CD14-positive monocyte (primary cell): ENCODE measurements at places on chromosomes 5 and 9. TPM values are rescaled to one million over a fixed set of nuclear protein-coding genes. Genes with fewer than 3 reads are reported as not detected.

DNA sequence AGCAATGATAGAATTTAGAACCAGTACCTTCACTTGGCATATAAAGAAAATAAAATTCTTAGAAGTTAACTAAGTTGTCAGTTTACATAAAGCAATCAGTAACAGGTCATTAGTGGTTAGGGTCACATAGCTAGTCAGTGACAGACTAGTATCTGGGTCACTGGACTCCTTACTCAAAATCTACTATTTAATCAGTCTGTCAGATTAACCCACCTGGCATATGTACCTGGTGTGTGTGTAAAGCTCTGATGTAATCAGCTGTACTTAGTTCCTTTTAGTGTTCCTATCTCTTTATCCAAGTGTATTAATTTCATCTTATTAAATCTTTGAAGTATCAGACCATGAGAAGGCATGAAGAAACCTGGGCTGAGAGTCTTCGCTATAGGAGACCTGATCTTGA lies 7.3 kb downstream of the CEP78 start:
- H3K36me3 ChIP-seq = peaks cover 55% of the 10 kb centered on the region
- no peaks in the 10 kb centered on the region for H3K4me1 ChIP-seq
- no peak overlapping the region for H3K4me3 ChIP-seq
- no peaks in the 10 kb centered on the region for H3K27me3 ChIP-seq
- H3K27ac ChIP-seq = no peak overlapping the region
- DNase-seq = no peak

- H3K4me1 ChIP-seq = peaks cover 6% of the 10 kb centered on the region
- no peak for DNase-seq
- no peaks in the 10 kb centered on the region for H3K36me3 ChIP-seq
- no peak overlapping the region for H3K27ac ChIP-seq
- no peak overlapping the region for H3K4me3 ChIP-seq
- H3K27me3 ChIP-seq = no peaks in the 10 kb centered on the region
These were observed 4.7 kb downstream of the FAM200C start for GRCh38 chr5:160395111-160395510.

DNA sequence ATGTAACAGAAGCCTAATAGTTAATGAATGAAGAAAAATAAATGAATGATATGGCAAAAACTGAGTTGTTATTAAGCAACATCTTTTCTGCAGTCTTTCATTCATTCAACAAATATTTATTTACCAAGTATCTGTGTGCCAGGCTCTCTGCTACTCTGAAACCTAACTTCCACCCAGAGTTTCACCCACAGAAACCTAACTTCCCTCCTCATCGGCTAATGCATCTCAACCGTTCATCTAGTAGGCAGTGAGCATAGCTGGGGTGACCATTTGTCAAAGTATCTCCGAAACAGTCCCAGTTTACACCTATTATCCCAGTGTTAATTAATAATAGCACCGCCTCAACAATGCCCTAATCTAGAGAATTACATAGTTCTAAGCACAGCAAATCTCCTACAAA lies 1.5 kb downstream of the TTC39B start:
- H3K27me3 ChIP-seq = peaks cover 9% of the 10 kb centered on the region
- H3K27ac ChIP-seq = no peak overlapping the region
- H3K36me3 ChIP-seq = no peaks in the 10 kb centered on the region
- H3K4me3 ChIP-seq = peak overlapping the region; percentile 75

DNA sequence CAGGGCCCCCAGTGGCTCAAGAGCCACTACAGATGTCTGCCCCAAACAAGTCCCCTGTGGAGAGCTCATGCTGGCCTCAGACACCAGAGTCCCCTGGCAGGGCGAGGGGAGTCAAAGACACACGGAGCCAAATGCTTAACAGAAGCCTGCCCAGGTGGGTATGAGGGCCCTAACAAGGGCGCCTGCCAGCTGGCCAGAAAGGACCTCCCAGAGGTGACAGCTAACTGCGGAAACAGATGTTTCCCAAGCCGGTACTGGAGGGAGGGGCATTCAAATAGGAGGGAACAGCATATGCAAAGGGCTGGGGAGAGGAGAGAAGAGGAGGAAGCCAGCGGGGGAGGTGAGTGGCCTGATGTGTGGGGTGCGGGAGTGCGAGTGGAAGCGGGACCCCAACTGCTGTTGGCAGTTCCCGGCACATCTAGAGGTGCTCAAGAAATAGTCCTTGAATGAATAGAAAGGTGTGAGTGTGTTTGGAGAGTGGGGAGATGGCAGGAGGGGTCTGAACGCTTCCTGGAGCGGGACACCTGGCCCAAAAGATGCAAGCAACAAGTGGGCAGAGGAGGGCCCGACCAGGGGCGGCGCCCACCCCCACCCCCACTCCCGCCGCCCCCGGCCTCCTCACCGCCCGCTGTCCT lies 824 bp downstream of the MXD3 start:
- DNase-seq = peak; percentile 51
- peak overlapping the region; percentile 68 for H3K27ac ChIP-seq
- H3K4me1 ChIP-seq = peaks cover 73% of the 10 kb centered on the region
- peaks cover 7% of the 10 kb centered on the region for H3K36me3 ChIP-seq

C6 gene
- not detected for polyA plus RNA-seq

STPG3 gene
- not detected for polyA plus RNA-seq

GRCh38 chr5:128338649-128339048 lies 199.4 kb downstream of the FBN2 start:
- DNase-seq = no peak
- H3K27me3 ChIP-seq = no peaks in the 10 kb centered on the region
- no peak overlapping the region for H3K4me3 ChIP-seq

MTAP gene
- polyA plus RNA-seq = 3.8 and 7.4 TPM in 2 replicates

WDR38 gene
- polyA plus RNA-seq = not detected

GRCh38 chr5:58153255-58153654 lies 306.6 kb downstream of the PLK2 start:
- H3K36me3 ChIP-seq = no peaks in the 10 kb centered on the region
- H3K4me3 ChIP-seq = no peak overlapping the region
- H3K27ac ChIP-seq = no peak overlapping the region
- no peaks in the 10 kb centered on the region for H3K27me3 ChIP-seq
- DNase-seq = no peak

DNA sequence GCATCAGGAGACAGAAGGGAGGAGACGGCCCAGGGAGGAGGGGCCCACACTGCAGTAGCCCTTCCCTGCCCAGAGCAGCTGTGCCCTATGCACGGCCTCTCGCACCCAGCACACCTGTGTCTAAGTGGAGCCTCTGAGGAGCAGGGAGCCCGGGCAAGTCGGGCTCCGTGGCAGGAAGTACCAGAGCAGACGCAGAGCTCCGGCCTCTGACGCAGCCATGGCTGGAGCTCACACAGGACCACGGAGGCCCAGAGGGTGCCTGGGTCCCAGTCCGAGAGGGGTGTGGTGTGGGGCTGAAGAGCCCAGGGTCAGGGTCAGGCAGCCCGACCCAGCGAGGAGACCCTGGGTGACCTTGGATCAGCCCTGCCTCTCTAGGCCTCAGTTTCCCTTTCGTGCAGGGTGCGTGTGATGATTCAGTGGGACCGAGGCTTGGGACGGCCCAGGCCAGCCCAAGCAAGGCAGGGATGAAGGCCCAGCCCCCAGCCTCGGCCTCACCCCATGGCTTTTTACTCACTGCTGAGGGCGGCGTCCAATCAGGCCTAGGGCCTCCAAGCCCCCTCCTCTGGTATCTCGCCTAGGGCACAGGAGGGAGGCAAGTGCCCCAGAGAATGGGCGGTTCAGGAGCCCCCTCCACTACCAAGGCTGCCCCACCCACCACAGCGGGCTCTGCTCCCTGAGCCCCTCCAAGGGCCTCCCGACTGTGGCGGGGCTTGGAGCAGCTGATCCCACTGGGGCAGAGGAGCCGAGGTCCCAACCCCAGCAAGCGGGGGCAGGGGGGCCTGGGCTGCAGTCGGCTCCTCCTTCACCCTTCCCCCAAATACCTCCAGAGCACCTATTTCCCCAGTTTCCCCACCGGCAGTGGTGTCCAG lies 4.3 kb upstream of the AGPAT2 start:
- DNase-seq = no peak
- peaks cover 34% of the 10 kb centered on the region for H3K4me1 ChIP-seq
- H3K4me3 ChIP-seq = no peak overlapping the region
- no peaks in the 10 kb centered on the region for H3K36me3 ChIP-seq

DNA sequence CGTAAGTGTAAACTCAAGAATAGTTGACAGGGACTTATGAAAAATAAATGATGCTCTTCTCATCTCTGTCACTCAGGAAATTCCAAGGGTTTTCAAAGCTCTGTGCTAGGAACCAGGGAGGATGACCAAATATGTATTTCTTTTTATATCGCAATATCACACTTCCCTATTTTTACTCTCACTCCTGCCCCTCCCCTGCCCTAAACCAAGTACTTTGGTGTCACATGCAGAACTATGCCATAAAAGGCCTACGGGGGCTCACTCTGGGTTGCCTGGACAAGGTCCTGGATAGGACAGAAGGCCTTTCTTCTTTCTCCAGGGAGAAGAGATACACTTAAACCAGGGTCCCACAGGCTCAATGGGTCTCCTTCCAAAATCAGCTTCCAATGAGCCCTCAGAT lies 8.3 kb upstream of the RETREG1 start:
- H3K4me3 ChIP-seq = peak overlapping the region; percentile 8
- H3K27ac ChIP-seq = peak overlapping the region; percentile 61
- H3K27me3 ChIP-seq = no peaks in the 10 kb centered on the region
- no peaks in the 10 kb centered on the region for H3K36me3 ChIP-seq
- peaks cover 64% of the 10 kb centered on the region for H3K4me1 ChIP-seq
- DNase-seq = peak; percentile 93

DNA sequence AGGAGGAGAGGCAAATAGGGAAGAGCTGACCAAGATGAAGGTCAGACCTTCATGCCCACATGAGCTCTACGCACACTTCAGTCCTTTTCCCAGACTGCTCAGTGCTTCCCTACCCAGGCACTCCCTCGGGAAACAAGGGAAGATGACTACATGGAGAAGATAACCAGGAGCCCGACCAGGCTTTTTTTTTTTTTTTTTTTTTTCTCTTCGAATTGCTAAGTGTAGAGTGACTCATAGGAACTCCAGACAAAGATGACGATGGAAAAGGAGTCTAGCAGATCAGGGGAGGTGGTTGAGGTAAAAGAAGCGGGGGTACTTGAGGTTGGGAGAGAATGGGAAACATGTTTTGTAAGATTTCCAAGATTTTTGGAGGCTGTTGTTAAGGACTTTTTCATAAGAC lies 526.1 kb downstream of the BNC2 start:
- H3K4me3 ChIP-seq = no peak overlapping the region
- no peak for DNase-seq
- no peaks in the 10 kb centered on the region for H3K27me3 ChIP-seq
- no peaks in the 10 kb centered on the region for H3K36me3 ChIP-seq

SMIM32 gene
- polyA plus RNA-seq = not detected

IRX1 gene
- not detected for polyA plus RNA-seq

GRCh38 chr9:121350036-121350435 lies 20.0 kb downstream of the STOM start:
- H3K27me3 ChIP-seq = no peaks in the 10 kb centered on the region
- no peak overlapping the region for H3K27ac ChIP-seq
- DNase-seq = no peak
- no peak overlapping the region for H3K4me3 ChIP-seq
- H3K4me1 ChIP-seq = peaks cover 29% of the 10 kb centered on the region
- H3K36me3 ChIP-seq = peaks cover 35% of the 10 kb centered on the region

DNA sequence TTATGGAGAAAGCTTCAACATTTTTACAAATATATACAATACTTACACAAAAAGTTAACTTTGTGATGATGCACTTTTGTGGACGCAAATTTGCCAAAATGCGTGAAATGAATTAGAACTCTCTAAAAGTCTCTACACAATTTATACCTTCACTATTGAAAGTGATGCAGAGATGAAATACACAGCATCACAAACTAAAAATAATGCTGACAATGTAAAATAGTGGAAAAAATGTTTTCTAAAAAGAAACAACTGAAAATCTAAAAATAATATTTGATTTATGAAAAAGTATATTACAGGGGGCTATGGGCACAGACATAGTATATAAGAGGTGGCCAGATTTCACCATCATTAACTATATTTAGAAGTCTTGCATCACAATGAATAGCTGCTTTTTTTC lies 188.8 kb downstream of the ADCY2 start:
- H3K27me3 ChIP-seq = no peaks in the 10 kb centered on the region
- H3K36me3 ChIP-seq = no peaks in the 10 kb centered on the region
- H3K4me1 ChIP-seq = no peaks in the 10 kb centered on the region
- H3K4me3 ChIP-seq = no peak overlapping the region
- DNase-seq = no peak

DNA sequence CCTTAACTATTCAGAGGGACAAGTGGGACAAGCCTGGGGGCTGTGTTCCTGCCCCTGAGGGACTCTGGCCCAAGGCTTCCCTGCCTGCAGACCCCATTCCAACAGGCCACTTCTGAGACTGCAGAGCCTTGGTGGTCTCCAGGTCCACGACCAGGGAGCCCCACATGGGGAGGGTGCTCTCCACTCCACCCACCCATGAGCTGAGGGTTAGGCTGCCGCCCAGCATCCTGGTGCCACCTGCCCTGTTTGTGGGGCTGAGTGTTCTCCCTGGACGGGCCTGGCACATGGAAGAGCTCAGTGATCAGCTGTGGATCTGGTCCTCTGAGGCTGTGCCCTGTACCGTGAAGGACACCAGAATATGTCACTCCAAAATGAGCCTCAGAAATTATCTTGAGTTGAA lies 2.5 kb upstream of the ABO start:
- DNase-seq = no peak
- H3K4me3 ChIP-seq = no peak overlapping the region
- no peaks in the 10 kb centered on the region for H3K27me3 ChIP-seq

DNA sequence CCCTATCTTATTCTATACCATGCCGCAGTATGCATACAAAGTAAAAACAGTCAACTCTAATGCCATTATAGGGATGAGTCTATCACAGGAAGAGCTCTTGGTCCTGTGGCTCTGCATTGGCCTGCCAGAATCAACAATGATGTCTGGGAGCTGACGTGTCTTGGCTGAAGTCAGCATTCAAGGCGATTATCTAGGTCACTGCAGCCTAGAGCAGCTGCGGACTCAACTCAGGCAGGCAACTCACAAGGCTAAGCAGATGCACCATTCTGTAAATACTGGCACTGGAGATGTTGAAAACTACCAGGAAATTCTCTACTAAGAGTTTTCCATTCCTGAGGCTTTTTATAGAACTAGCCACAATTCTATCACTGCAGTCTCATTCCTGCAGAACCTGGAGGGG lies 13.3 kb downstream of the SPATA9 start:
- H3K4me1 ChIP-seq = peaks cover 7% of the 10 kb centered on the region
- no peaks in the 10 kb centered on the region for H3K36me3 ChIP-seq
- H3K27me3 ChIP-seq = no peaks in the 10 kb centered on the region
- no peak overlapping the region for H3K4me3 ChIP-seq
- DNase-seq = no peak

DNA sequence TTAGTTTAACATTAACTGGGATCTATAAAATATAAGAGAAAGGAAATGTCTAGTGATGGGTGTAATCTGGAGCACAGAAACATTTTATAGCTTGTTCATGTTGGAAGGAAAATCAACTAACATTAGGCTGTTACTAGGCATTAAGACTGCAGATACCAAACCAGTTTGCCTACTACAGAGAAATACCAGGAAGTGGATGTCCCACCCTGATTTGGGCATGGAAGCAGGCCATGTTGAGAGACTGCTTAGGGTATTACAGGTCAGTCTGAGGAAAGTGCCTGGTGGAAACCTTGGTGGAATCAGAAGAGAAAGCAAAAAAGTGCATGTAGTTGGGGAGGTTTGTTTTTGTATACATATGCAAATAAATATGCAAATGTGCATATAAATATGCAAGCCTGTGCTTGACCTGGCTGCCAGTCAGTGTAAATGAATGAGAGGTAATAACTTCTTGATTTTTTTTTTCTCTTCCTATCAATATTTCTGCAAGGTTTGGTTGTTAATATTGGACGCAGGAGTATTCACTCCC lies 9.6 kb upstream of the CCDC112 start:
- H3K4me3 ChIP-seq = no peak overlapping the region
- no peaks in the 10 kb centered on the region for H3K4me1 ChIP-seq
- no peaks in the 10 kb centered on the region for H3K36me3 ChIP-seq
- no peak overlapping the region for H3K27ac ChIP-seq
- no peak for DNase-seq
- peaks cover 16% of the 10 kb centered on the region for H3K27me3 ChIP-seq
